Smooth muscle cell of the coronary artery (primary cell): ENCODE measurements at places on chromosomes 12 and 14. TPM values are rescaled to one million over a fixed set of nuclear protein-coding genes. Genes with fewer than 3 reads are reported as not detected.

CCDC38 gene
- not detected in 2 replicates for total RNA-seq

SLC2A3 gene
- total RNA-seq, result 48.8 and 94.7 TPM in 2 replicates

GARIN6 gene
- not detected in 2 replicates for total RNA-seq

NOP9 gene
- total RNA-seq, result 14.4 and 17.4 TPM in 2 replicates

BHLHE41 gene
- 0.70 and 3.2 TPM in 2 replicates for total RNA-seq

SNRNP35 gene
- total RNA-seq, result 8.7 and 14.5 TPM in 2 replicates

SLC4A8 gene
- total RNA-seq, result 0.08 and 0.59 TPM in 2 replicates

IL23A gene
- total RNA-seq, result not detected in 2 replicates

TOMM20L gene
- not detected in 2 replicates for total RNA-seq

PTPRB gene
- total RNA-seq, result 3.9 and 19.1 TPM in 2 replicates

PTCSC3 gene
- not detected in 2 replicates for total RNA-seq

OR4E2 gene
- not detected in 2 replicates for total RNA-seq

TROAP gene
- total RNA-seq, result 0.12 and 6.1 TPM in 2 replicates

IFNG gene
- total RNA-seq, result not detected in 2 replicates

MANSC4 gene
- not detected in 2 replicates for total RNA-seq

BCL11B gene
- under 0.01 and 0.08 TPM in 2 replicates for total RNA-seq

SIRT4 gene
- 1.5 and 2.9 TPM in 2 replicates for total RNA-seq

KERA gene
- not detected in 2 replicates for total RNA-seq

OTX2 gene
- total RNA-seq, result not detected in 2 replicates

SLC6A15 gene
- 0.08 and 12.2 TPM in 2 replicates for total RNA-seq

TRIM9 gene
- 0.08 and 0.59 TPM in 2 replicates for total RNA-seq

DBX2 gene
- total RNA-seq, result not detected in 2 replicates

PPP1R36 gene
- total RNA-seq, result 0.53 and 0.82 TPM in 2 replicates

SLC25A47 gene
- total RNA-seq, result not detected in 2 replicates

LYZ gene
- 0.08 TPM in 1 of 2 replicates, not detected in the other for total RNA-seq

LRRK2 gene
- 1.7 and 9.2 TPM in 2 replicates for total RNA-seq

HAL gene
- under 0.01 and 0.47 TPM in 2 replicates for total RNA-seq

CIROP gene
- total RNA-seq, result 0.12 TPM in 1 of 2 replicates, not detected in the other

STXBP6 gene
- total RNA-seq, result 0.68 and 13.2 TPM in 2 replicates

TAS2R30 gene
- 2.0 and 3.0 TPM in 2 replicates for total RNA-seq

GPRC5D gene
- total RNA-seq, result 0.12 TPM in 1 of 2 replicates, not detected in the other

SIX6 gene
- total RNA-seq, result not detected in 2 replicates

SLC7A7 gene
- total RNA-seq, result 1.2 and 16.2 TPM in 2 replicates

RAPGEF3 gene
- 3.3 and 4.1 TPM in 2 replicates for total RNA-seq

TFCP2 gene
- 4.3 and 7.1 TPM in 2 replicates for total RNA-seq

IAPP gene
- not detected in 2 replicates for total RNA-seq

TBPL2 gene
- total RNA-seq, result not detected in 2 replicates

RPS26 gene
- 28.5 and 116 TPM in 2 replicates for total RNA-seq

DICER1 gene
- total RNA-seq, result 18.8 and 23.6 TPM in 2 replicates
